Activated CD4-positive, alpha-beta T cell treated with anti-CD3 and anti-CD28 coated beads, Interleukin-10, Interleukin-2, amounts not matched to agents 100 ng/mL and 50 ng/mL, durations not matched to agents 16 hours and 8 hours (primary cell): ENCODE measurements at places on chromosomes 7 and 10.

- DNase-seq: no peak
Observed at GRCh38 chr7:130196476-130196875, 8.7 kb downstream of the TMEM209 start.

DNA sequence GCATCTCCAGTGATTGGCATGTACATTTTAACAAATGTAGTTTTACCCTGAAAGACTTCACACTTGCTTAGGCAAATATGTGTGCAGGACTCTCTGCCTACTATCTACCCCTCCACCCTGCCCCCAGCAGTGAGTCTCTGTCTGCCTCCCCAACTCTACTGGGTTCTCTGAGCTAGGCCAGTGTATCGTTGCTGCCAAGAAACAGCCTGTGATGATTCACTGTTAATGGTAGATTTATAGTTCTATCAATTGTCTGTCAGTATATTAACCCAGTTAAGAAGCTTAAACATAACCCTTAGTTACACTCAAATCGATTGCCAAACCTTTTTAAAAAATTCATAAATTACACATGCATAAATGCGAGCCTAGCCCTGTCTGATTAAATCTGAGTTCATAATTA lies 137.0 kb downstream of the SND1 start:
- no peak for DNase-seq

- peak; percentile 89 for DNase-seq
Observed at GRCh38 chr10:4825868-4826791, at the start of gene AKR1E2. AKR1E2 (plus strand) TSS chr10:4826207; CDS start chr10:4826325, 118 bp downstream.

DNA sequence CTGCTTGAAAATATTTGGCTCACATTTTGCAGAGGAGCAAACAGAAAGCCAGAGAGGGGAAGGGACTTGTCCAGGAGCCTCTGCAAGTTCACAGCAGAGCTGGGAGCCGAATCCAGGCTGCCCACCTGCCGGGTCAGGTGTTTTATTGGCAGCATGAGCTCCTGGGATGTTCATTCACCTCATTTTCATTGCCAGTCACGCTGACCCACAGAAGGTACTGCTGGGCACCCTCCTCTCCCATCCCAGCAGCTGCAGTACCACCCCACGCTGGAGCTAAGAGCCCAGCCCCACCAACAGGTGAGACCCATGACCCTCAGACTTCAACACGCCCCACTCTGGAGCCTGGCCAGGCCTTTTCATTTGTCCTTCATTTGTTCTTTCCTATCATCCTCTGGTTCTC lies 102.7 kb downstream of the GRID1 start:
- DNase-seq: no peak

- DNase-seq: no peak
Observed at GRCh38 chr7:41148521-41148951, 554.4 kb downstream of the INHBA start.

DNA sequence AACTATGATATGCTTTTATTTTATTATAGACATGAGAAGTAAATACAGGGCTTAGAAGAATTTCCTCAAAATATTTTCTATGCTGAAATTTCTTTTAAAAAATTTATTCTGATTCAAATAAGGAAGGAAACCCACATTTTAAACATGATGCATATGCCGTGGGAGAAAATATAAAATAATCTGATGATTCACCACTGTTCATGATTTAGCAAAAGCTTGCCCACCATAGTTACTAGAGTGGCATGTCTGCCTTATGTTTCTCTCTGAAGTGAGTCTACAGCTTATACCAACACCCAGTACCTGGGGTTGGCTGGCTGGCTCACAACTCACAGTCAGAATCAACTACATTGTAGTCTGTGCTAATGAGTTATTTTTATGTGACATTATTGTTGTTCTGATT lies 102.0 kb downstream of the GNAI1 start:
- DNase-seq: no peak
